ENCODE measurements at places on chromosomes 3 and 15.

DNA sequence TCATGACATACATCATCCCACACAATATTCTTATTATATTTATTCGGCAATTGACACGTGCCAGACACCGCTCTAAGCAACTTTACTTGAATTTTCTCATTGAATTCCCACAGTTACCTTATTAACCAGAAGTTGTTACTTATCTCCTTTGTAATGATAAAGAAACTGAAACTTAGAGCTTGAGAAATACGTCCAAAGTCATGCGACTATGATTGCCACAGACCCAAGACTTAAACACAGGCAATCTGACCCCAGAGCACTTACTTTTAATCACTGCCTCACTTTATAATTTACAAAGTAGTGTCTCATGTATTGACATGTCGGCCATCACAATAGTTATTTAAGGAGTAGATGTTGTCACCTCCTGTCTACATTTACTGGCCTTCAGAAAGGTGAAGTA is 64.7 kb downstream of the ATP13A4 start:
- DNase-seq, result no peak

DNA sequence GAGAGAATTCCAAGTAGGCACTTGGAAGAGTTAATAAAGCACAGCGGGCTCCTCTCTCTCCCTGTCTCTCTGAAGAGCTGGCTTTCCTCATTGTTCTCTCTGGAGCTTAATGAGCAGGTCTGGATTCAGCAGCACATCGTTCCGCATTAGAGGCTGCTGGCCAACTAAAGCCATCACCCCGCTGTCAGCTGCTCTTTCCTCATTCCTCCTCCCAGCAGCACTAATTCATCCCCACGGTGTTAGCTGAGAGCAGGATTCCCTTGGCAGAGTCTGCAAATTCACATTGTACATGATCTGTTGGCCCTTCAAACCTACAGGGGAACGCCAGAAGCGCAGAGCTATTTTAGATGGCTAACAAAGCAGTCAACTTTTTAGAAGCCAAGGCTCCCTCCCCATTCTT is 44.2 kb downstream of the SGO1 start:
- no peak for DNase-seq

- DNase-seq, result no peak
Measured at GRCh38 chr3:46923559-46924350, 46.2 kb downstream of the PTH1R start.

- peak; percentile 60 for DNase-seq
Measured at GRCh38 chr3:46558184-46559043, 7.7 kb downstream of the LRRC2 start.

- DNase-seq, result no peak
Measured at GRCh38 chr15:74823324-74823723, 3.1 kb upstream of the CPLX3 start.

DNA sequence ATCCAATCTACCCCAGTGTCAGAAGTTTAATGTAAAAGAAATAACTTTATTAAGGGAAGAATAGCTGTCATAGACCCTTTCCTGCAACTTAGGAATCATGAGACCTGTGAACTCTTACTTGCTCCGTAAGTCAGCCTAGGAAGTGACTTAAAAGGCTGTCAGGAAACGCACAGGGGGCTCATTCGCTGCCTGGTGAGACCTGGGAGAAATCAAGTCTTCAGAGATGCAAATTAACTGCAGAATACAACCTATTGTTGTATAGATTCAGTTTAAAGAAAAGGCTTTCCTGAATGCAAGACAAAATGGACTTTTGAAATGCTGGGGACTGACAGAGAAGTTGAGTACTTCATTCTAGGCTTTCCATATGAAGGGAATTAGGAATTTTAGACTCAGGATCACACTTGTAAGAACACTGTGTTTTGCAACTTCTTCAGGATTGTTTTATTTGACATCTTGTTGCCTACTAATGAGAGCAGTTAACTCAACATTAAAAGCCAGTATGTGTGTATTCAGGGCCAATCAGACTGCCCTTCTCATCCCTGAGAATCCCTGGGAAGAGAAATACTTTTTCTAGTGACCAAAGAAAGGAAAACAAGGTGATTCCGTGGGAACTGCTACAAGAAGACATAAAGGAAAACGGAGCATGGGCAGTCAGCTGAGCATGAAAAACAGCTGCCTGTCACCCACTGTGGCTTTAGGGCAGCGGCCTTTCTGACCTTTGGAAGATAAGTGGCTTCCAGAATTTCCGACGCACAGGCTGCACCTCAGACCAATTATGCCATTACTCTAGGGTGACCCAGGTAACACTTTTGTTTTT is 18.5 kb upstream of the DPPA4 start:
- no peak for DNase-seq

DNA sequence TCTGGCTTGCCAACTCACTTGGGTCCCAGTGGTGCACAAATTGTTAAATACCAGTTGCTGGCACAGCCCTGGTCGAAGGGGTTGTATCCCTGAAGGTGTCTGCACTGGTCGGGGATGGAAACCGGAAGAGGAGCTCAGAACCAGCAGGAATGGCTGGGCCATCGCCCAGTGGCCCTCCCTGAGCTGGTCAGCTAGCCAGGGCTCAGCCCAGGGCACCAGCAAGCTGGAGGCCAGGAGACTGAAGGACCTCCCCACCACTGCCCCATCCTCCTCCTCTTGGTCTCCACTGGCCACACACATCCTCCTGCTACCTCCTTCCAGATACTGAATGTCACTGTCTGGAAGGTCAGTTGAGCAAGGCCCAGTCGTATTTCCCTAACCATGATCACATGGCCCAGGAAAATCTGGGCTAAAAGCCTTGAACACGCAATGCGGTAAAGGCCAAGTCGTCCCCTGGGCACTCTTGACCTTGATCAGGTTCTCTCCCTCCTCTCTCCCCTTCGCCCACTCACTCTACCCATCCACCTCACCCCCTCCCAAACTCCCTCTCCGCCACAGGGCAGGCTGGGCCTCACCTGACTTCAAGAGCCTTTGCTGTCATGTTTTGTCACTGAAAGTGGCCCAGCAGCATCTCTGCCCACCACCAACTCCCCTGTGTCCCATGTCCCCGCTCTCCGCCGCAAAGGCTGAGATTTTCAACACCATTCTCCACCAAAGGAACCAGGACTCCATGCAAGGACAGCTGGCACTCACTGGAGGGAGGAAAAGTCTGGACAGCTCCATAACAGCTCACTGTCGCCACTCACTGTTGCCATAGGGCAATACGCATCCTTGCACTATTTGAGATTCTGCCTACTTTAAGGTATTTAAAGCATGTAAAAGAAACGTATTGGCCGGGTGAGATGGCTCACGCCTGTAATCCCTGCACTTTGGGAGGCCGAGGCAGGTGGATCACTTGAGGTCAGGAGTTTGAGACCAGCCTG is 12.1 kb downstream of the ZDHHC19 start:
- DNase-seq, result no peak

DNA sequence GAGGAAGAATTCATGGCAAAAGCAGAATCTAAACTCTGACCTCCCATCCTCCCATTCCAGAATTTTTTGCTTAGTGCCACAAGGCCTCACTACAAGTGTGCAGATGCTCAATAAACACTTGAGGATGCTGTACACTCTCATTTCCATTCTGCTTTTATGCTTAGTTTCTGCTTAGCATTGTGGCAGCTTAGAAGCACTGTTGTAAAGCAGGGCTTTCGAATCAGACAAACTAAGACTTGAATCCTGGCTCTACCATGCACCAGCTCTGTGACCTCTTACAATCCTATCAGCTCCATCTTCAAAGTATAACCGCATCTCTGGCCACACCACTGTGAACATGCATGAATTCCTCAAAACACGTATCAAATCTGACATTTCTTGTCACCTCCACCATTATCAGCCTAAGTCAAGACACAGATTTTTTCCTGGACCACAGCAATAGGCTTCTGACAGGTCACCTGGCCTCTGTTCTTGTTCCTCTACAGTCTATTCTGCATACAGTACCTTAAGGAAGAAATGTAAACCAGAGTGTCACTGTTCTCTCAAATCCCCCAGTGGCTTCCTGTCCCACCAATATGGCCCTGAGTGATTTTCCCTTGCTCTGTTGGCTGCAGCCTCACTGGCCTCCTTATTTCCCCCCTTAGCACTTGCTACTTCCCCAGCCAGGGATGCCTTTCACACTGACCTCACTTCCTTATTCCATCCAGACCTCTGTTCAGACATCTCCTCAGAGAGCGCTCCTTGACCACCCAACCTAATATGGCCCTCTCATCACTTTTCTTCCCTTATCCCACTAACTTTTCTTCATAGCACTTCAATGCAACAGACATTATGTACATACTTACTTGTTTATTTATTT is 8.1 kb upstream of the PHC3 start:
- no peak for DNase-seq

DNA sequence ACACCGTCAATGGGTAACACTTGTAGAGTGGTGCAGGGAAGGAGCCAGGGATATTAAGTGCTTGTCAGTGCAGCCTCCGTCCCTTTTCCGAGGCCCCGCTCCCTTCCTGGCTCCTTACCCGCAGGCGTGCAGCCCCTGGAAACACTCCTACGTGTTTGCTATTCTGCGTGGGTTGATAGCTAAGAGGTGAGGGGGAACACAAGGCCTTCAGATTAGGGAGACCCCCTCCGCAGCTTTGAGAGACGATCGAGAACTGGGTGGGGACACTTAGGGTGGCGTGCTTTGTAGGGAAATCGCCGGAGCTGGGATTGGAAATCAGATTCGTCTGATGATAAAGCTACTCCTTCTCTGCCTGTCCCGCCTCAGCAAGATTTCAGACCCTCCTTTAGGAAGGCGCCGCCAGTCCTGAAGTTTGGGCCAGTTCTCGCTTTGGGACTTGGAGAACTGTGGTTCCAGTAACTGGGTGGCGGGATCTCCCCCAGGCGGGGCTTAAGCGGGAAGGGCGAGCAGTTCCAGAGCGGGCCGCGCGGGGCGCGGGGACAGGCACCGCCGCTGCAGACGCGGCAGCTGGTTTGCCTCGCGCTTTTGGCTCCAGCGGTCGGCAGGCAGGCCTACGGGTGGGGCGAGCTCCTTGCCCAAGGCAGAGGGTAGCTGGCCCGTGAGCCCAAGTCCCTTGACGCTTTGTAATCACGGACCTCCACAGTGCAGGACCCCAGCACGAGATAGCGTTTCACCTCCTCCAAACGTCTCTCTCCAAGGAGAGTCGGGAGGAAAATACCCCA is 8.0 kb upstream of the FAM107A start:
- peak; percentile 27 for DNase-seq

DNA sequence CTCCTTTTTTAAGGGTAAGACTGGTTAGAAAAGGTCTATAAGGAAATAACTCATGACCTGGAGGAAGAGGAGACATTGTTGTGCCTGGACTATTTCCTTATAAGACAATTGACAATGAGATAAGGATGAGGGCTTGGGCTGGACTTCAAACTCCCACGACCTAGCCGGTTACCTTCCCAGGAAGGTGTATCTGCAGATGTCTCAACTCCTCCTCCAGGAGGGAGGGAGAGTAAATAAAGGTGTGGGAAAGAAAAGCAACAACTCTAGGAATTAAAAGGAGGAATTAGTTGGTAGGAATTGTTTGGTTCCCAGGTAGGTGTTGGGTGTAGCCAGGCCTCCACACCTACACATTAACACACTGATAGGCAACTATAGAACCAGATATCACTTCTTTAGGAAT is 97.8 kb upstream of the TBL1XR1 start:
- no peak for DNase-seq

DNA sequence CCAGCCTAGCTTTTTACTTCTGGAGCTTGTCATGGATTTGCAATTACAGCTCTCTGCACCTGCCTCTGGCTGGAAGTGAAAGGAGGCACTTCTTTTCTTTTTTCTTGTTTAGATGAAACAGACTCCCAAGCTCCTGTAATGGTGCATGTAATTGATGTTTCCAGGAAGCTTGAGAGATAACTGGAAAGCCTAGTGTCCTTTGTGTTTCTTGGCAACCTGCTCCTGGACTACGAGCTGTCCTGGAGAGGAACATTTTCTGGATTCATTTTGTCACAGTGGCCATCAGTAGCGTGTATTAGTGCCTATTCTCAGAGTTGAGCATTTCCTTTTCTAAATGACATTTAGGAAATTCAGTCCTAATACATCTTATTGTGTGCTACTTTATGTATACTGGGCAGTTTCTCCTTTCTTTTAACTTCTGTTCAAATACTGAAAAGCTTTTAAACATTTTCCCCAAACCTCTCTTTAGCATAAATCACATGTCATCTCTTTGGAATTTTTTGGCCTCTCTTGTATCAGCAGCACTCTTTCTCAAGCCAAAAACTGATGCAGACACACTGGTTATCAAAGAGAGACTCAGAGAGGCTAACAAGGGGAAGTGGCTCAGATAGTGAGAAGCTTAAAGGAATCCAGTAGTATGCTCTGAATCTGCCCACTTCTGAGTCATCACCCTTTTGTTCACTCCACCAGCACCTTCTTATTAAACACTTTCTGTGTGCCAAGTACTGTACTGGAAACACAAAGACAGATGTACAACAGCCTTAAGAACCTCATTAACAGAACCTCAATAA is 62.6 kb upstream of the SLC2A2 start:
- no peak for DNase-seq

DNA sequence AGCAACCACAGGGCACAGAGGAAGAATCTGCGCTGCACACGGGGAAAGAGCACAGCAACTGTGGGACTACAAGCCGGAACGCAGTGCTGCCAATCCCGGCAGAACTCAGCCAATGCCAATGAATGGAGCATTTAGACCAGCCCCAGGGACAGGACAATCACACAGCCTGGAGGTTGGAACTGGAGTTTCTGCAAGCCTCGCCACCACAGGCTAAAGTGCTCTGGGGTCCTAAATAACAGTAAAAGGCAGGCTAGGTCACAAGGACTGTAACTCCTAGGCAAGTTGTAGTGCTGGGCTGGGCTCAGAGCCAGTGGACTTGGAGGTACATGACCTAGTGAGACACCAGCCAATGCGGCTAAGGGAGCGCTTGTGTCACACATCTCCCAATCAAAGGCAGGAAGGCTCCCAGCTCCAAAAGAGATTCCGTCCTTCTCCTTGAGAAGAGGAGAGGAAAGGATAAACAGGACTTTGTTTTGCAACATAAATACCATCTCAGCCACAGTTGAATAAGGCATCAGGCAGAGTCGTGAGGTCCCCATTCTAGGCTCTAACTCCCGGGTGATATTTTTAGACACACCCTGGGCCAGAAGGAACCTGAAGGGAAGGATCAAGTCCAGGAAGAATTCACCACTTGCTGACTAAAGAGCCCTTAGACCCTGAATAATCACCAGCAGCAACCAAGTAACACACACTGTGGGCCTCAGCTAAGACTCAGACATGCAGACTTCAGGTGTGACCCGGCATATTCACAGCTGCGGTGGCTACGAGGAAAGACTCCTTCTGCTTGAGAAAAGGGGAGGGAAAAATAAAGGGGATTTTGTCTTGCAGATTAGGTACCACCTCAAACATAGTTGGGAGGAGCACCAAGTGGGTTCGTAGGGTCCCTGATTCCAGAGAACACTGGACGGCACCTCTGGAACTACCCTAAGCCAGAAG is 85.5 kb upstream of the XXYLT1 start:
- no peak for DNase-seq

DNA sequence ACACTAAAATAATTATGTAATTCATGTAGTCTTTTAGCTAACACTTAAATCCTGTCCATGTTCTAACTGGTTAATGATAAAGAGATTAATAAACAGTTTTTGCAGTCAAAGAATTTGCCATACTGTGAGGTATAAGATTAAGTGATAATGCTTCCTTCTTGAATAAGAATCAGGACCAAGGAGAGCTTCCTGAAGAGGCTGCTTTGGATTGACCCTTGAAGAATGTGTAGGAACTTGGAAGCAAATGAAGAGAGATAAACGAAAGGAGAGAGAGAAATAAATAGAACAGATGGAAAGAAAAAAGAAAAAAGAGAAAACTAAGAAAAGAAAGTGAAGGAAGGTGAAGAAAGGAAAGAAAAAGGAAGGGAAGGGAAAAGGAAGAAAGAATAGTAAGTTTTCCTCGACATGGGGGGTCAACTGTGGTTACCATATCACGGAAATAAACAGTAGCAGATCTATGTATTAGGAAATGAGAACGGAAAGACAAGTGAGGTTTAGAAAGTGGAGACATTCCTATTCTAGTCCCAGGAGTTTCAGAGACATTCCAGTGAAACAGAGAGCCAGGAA is 539.8 kb downstream of the FGF12 start:
- no peak for DNase-seq
